Endodermal cell (in vitro differentiated cells): ENCODE measurements at places on chromosomes 2 and 18. TPM values are rescaled to one million over a fixed set of nuclear protein-coding genes. Genes with fewer than 3 reads are reported as not detected.

ZNF396 gene
- total RNA-seq = 6.9 to 10.4 TPM (median 8.5 TPM) in 3 replicates

SLC4A5 gene
- 2.4 and 3.7 TPM in 2 replicates for total RNA-seq

DNA sequence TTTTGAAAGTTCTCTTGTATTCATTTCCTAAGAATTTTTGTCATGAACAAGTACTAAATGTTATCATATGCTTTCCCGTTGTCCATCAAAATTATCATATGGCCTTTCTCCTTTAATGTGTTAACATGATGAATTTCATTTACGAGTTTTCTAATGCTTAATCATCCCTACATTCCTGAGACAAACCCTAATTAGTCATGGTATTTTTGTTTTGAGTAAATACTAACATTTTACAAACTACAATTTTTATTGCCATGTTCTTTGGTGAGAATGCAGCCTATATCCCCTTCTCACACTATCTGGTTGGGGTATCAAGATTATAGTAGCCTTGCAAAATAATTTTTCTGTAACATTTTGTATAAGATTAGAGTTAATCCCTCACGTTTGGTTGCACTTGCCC is 14.5 kb downstream of the SMAD2 start:
- DNase-seq = no peak

- DNase-seq = peak; percentile 66
Measured at GRCh38 chr2:9174771-9175437, 31.7 kb upstream of the ASAP2 start.

SGPP2 gene
- 2.3 TPM in 1 of 3 replicates, not detected in the others for total RNA-seq

DNA sequence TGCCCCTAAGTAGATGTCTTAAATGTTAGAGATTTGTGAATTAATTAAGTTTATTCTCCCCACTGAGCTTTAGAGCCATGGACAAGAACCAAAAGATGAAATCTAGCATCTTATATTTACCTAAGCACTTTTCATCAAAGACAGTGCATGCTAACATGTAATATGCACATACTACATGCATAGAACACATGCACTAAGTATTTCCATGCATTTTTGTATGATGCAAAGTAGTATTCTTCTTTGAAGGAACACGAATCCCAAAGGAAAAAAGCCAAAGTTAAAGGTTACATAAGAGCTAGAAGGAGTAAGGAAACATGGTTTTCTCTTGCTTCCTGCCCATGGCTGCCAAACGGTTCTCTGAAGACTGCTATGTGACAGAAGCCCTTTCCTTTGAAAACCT is 15.3 kb downstream of the STAMBP start:
- DNase-seq = no peak

DNA sequence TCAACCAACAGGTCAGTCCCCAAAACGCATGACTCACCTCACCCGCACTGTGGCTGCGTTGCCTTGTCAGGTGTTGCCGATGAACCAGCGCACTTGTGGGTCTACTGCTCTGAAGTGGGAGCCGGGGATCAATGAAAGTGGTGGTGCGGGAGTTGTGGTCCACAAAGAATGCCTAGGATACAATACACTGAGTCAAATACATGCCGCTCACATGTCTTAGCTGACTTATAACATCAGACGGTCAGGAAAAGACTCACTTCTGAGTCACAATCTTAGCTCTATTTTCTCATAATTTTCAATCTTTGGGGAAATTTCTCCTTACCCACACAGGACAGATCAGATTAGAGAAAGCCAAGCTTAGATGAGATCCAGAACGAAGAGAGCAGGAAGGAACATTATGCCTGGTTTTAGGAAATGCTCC is 107.1 kb upstream of the STK17B start:
- no peak for DNase-seq

DNA sequence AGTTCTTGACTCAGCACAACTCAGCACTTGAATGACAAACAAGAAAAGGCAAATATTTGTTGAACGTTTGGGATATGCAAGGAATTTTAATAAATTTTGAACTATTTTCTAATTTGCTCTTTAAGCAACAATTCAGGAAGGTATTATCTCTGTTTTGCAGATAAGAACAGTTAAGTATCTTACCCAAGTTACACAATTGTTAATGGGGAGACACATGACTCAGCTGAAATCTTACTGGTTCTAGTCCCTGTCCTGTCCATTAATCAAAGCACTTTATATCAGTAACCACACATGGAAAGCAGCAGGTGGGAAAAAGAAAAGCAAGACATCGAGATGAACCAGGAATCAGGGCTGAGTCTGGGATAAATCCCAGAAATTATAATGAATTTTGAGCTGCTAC is 493.9 kb upstream of the PIK3C3 start:
- no peak for DNase-seq

ZNF892 gene
- 11.7 and 14.7 TPM in 2 replicates for total RNA-seq

- peak; percentile 60 for DNase-seq
Measured at GRCh38 chr2:15425712-15426111, 135.4 kb downstream of the NBAS start.

GRCh38 chr2:196181484-196181883 is 10.1 kb upstream of the STK17B start:
- no peak for DNase-seq

DNA sequence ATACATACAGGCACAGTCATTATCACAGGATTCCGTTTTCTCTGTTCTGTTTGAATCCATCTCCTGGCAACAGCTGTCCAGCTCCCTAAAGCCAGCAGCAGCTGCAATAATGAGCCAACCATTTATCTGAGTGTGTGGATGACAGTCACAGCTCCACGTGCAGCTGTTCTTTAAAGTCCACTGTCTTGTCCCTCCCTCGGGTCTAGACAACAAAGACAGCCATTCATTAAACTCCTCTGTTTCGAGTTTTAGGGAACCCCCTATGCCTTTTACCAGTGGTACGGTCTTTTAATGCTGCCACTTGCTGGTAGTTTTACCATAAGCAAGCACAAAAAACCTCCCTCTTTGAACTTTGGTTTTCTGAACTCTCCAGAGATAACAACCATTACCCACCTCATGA is 16.0 kb upstream of the MSGN1 start:
- DNase-seq = no peak

DNA sequence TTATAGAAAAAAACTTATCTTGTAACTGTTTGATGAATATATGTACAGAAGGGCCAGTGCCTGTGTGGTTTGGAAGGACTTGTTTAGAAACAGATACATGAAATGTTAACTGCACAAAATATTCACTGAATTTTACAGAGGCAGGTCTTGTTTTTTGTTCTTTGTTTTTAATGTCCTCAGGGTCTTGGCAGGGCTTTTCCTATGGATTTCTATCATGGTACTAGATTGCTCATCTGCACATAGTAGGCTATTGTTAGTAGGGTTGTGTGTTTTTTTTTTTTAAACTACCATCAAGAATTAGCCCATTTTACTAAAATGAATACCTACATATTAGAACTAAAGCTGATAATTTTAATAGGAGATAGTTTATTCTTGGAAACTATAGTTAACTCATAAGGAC is 3.5 kb downstream of the CABYR start:
- no peak for DNase-seq

DNA sequence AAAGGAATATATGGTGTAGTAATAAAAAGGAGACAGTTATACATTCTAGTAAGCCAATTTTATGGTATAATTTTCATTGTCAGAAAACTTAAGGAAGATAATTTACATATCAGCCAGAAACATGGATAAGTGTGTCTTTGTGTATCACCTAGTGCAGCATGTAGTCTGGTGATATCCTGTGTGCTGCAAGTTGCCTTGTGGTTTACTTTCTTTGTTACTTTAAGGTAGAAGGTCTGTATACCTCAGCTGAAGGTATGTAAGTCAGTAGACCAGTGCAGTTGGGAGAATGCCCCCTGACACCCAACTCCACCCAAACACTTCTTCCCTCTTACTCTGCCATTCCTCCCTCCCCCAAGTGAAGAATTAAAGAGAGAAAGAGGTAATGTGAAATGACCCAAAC is 11.0 kb downstream of the GORASP2 start:
- no peak for DNase-seq

DNA sequence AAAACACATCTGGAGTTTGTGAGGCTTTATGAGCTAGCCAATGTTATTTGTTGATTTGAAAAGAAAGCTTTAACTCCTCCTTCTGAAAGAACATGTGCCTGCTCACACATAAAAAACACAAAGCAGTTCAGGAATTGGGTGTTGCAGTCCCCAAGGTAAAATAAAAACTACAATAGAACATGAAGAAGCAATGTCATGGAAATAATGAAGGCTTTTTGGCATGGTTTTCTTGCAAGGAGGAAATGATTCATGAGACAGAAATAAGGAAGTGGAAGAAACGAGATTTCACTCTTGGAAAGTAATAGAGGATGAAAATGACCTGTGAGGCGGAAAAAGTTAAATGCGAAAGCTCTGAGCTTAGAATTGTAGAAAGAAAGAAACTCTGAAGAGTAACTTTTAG is 81.1 kb downstream of the TRIB2 start:
- no peak for DNase-seq

DNA sequence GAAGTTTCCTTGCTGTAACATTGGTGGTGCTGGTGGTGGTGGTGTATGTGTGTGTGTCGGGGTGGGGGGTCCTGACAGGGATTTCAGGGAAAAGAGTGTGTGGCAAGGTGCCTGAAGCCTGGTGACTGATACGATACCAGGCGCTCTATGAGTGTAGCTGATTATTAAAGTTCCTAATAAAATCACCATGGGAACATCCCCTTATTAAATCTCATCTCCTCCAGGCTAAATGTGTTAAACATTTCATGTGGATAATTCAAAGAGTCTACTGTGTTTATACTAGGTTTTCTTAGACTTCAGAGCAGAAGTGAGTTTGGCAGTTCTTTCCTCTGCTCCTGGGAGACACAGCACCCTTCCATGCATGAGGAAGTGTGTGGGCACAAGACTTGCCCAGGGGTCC is 82.0 kb downstream of the THNSL2 start:
- DNase-seq = no peak

DSG1 gene
- not detected in 3 replicates for total RNA-seq

DNA sequence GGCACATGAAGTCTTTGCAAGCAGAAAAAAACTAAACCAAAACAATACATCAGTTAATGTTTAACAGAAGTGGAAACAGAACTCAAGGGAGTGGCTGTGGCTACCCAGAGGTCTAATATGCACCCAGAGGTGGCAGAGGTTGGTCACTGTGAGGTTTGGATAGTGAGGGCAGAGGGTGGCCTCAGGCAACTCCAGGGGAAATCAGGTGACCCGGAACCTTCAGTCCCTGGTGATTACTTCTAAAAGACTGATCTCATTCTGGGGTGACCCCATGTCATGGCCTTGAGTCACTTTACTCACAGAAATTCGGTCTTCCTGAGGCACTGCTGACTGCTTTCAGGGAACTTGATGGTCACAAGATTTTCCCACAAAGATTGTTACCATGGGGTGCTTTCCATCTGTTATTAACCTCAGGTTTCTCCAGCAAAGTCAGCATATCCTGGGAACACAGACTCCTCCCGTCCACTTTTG is 99.4 kb downstream of the TMEM17 start:
- DNase-seq = no peak

GRCh38 chr2:144707736-144708326 is 187.9 kb upstream of the ZEB2 start:
- no peak for DNase-seq

DNA sequence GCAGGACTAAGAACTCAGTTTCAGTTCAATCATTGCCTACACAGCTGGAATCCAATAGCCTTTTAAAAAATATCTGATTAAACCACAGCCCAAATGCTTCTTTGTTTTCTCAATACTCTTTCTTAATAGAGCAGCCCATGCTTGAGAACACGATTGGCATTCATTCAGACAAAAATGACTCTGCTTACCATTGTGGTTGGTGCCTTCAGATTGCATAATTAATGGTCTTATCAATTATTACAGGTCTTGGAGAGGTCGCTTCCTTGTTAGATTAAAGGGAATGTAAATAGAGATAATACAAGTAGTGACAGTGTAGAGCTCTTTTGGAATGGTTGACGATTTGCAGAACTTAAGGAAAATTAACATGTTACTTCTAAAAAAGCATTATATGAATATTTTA is 107.2 kb downstream of the RNF152 start:
- DNase-seq = no peak

DNA sequence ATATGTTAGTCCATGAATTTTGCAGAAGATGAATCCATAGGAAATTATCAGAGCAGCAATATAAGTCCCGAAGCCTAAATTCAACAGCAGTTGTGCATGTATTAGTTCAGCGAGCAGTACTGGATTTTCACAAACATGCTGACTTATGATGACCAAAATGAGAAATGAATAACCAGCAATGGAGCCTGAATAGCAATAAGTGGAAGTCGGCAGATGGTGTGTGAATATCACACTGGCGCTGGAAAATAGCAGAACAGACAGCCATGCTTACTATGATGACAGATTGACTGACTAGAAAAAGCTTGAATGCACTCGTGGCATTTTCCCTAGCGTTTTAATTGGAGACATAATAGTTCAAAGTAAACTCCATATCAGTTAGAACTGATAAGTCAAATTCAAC is 1114.5 kb downstream of the DSC3 start:
- DNase-seq = no peak

GRCh38 chr2:14633061-14633460 is 544 bp downstream of the LRATD1 start:
- peak; percentile 67 for DNase-seq

DNA sequence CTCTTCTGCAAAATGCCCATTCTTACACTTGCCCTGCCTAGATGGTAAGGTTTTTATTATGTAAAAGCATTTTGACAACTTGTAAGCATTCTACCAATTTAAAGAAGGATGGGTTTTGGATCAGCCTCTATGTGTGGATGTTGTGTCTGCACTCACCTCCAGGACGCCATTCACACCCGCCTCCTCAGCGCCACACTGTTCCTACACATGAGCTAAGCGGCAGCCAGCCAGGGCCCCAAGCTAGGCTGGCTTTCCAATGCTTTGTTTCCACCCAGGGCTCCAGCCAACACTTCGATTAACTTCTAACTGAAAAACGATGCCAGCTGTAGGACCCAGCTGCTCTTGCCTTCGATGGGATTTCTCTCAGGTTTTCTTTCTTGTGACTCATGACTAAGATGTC is 73.3 kb upstream of the FZD7 start:
- DNase-seq = no peak

DNA sequence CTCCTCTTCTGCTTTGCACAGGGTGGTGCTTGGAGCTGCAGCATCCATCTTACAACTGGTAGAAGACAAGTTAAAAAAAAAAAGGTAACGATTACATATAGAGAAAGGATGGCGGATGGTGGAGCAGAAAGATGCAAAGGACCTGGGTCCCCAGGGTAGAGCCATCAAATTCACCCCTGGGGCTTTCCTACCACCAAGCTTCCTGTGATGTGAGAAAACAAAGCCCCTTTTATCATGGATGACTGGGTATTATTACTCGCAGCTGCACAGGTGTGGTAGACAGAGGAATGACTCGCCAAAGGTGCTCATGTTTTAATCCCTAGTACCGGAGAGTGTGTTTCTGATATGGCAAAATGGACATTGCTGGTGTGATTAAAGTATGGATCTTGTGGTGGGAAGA is 1.3 kb upstream of the ACOXL start:
- DNase-seq = no peak

DNA sequence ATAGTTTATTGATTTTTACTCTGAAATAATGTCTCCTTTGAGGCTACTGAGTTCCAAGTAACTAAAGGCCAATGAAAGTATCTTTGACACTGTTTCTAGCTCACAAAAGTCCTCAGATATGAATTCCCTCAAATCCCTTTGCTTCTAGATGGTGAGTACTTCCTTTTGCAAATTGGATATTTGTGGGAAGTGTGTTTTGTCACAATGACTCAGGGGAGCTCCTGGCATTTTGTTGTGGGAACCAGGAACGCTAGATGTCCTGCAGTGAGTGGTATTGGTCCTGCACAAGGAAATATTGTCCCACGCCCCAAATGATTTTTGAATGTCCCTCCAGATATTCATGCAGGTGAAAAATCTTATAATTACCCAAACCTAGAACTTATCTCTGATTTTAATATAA is 24.3 kb downstream of the TACR1 start:
- no peak for DNase-seq

- DNase-seq = peak; percentile 42
Measured at GRCh38 chr2:42123426-42123825, 45.7 kb upstream of the EML4 start.
